ENCODE measurements at places on chromosomes 1 and 21. TPM values are rescaled to one million over a fixed set of nuclear protein-coding genes. Genes with fewer than 3 reads are reported as not detected.
A peak's percentile ranks its signal among the peaks of the same experiment; 100 is the strongest.

DNA sequence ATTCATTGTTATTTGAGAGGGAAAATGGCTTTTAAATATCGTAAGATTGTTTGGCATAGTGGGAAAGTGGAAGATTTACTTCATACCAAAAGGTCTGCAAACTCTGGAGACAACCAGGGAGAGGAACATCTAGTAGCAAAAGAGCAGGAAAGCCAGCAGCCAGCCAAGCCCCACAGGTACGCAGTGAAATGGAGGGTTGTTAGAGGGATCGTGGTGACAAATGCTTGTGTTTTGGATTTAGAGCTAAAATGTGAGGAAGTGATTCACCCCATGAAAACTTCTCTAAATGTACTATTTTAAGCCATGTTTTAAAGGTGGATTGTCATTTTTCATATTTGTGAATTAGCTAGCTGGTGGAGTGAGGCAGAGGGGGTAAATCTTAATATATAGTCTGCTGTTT lies 69.3 kb downstream of the RPS6KC1 start:
- H3K4me3 ChIP-seq, result no peak overlapping the region
- DNase-seq, result no peak
- no peaks in the 10 kb centered on the region for H3K4me1 ChIP-seq
- H3K27ac ChIP-seq, result no peak overlapping the region
- H3K36me3 ChIP-seq, result peaks cover 5% of the 10 kb centered on the region

DNA sequence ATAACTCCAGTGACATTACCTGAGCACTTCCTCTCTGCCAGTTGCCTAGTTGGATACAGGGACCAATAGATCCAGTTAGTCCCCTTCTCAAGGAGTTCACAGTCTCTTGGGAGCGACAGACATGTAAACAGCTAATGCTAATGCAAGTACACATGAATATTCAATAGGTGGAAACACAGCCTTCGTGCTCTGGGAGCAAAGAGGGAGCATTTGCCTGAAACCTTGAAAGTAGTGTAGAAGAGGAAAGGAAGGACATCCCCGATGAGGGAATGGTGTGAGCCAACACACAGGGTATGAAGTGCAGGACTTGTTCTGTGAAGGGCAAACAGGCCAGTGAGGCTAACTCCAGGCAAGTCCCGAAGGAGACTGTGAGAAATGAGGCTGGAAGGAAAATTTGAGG lies 3.8 kb upstream of the TMEM222 start:
- no peaks in the 10 kb centered on the region for H3K36me3 ChIP-seq
- peak overlapping the region; percentile 47 for H3K4me3 ChIP-seq
- H3K4me1 ChIP-seq, result peaks cover 30% of the 10 kb centered on the region

GRCh38 chr1:66035616-66036245 lies 243.0 kb downstream of the PDE4B start:
- H3K27me3 ChIP-seq, result peaks cover 4% of the 10 kb centered on the region
- no peak for DNase-seq
- no peaks in the 10 kb centered on the region for H3K4me1 ChIP-seq
- H3K36me3 ChIP-seq, result no peaks in the 10 kb centered on the region
- no peak overlapping the region for H3K4me3 ChIP-seq

DNA sequence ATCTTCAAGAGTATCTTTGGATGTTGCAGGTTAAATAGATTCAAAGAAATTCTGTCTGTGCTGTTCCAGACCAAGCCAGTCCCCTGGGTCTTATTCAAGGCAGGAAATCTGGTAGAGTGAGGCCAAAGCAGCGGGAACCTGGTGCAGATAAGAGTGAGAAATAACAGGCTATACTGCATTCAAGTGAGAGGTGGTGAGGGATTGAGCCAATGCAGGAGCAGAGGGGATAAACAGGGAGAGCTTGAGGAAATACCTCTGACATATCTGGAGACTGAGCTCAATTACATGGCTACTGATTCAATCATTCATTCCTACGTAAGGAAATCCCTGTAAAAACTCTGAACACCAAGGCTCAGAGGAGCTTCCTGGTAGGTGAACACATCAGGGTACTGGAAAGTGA lies 17.2 kb upstream of the PSMA5 start:
- no peak for DNase-seq
- no peak overlapping the region for H3K4me3 ChIP-seq
- H3K27me3 ChIP-seq, result peaks cover 32% of the 10 kb centered on the region
- no peaks in the 10 kb centered on the region for H3K4me1 ChIP-seq
- no peaks in the 10 kb centered on the region for H3K36me3 ChIP-seq

DNA sequence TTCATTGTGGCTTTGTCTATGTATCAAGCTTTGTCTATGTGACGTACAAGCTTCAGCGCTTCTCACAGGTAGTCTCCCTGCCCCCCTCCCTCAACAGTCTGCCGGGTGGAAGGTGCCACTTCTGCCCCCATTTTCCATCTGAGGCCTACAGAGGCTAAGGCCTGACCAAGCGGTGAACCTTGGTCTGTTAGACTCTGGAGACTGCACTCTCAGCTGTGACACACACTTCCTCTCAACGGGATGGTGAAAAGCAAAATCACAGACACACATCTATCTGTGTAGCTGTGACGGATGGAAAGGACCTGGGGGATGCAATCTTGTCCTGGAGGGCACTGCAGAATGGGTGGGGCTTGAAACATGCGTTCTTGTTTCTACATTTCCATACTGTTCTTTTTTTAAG lies 152.9 kb upstream of the EDN2 start:
- no peaks in the 10 kb centered on the region for H3K36me3 ChIP-seq
- H3K27ac ChIP-seq, result no peak overlapping the region
- H3K4me1 ChIP-seq, result peaks cover 4% of the 10 kb centered on the region
- peaks cover 13% of the 10 kb centered on the region for H3K27me3 ChIP-seq
- H3K4me3 ChIP-seq, result no peak overlapping the region
- no peak for DNase-seq

DNA sequence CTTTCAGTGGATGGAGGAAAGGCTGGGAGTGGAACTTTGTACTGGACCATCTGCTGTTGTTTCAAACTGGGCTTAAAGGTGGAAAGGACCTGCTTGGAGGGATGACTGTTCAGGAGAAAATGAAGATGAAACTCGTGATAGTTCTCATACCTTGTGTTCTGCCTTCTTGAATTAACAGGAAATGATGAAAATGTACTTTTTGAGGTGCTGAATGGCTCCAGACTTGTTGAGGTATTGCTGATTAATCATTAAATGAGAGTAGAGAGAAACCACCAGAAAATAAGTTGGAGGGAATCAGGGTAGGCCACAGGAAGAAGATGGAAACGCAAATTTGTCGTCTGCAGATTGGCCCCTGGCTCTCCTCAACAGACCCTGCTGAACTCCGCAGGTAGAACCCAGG lies 26.2 kb upstream of the ZNF436 start:
- H3K4me1 ChIP-seq, result peaks cover 18% of the 10 kb centered on the region
- no peak overlapping the region for H3K27ac ChIP-seq
- peaks cover 5% of the 10 kb centered on the region for H3K36me3 ChIP-seq
- no peak overlapping the region for H3K4me3 ChIP-seq
- no peaks in the 10 kb centered on the region for H3K27me3 ChIP-seq

DNA sequence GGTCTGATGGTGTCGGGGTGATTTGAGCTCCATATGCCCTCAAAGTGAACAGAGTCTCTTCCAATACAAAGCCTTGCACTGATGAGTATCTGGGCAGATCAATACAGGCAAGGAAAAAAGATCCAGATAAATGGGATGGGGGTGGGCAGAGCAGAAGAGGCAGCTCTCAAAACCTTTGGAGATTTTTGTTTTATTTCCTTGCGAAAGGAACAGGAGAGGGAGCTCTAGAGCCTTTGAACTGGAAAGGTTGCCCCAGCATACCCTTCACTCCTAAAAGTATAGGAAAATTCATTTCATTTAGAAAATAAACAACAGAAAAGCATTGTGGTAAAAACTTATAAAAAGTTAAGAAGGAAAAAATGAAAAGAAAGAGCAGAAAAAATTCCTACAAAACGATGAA lies 31.4 kb upstream of the OLIG2 start:
- DNase-seq, result no peak
- H3K27me3 ChIP-seq, result peaks cover 55% of the 10 kb centered on the region
- H3K4me1 ChIP-seq, result no peaks in the 10 kb centered on the region
- H3K4me3 ChIP-seq, result no peak overlapping the region
- no peaks in the 10 kb centered on the region for H3K36me3 ChIP-seq

GRCh38 chr21:42550817-42551216 lies 37.2 kb downstream of the SLC37A1 start:
- H3K27me3 ChIP-seq, result no peaks in the 10 kb centered on the region
- H3K36me3 ChIP-seq, result peaks cover 18% of the 10 kb centered on the region
- peak overlapping the region; percentile 87 for H3K27ac ChIP-seq
- H3K4me3 ChIP-seq, result peak overlapping the region; percentile 10

GRCh38 chr1:8027748-8028570 lies 1.9 kb upstream of the ERRFI1 start:
- peak overlapping the region; percentile 98 for H3K27ac ChIP-seq
- H3K36me3 ChIP-seq, result peaks cover 18% of the 10 kb centered on the region
- peak overlapping the region; percentile 97 for H3K4me3 ChIP-seq
- no peak for DNase-seq
- H3K27me3 ChIP-seq, result peaks cover 4% of the 10 kb centered on the region

GRCh38 chr1:214525535-214526019 lies 25.8 kb downstream of the PTPN14 start:
- peaks cover 4% of the 10 kb centered on the region for H3K36me3 ChIP-seq
- H3K4me3 ChIP-seq, result no peak overlapping the region
- H3K27me3 ChIP-seq, result no peaks in the 10 kb centered on the region
- peak overlapping the region; percentile 4 for H3K27ac ChIP-seq
- DNase-seq, result no peak

DNA sequence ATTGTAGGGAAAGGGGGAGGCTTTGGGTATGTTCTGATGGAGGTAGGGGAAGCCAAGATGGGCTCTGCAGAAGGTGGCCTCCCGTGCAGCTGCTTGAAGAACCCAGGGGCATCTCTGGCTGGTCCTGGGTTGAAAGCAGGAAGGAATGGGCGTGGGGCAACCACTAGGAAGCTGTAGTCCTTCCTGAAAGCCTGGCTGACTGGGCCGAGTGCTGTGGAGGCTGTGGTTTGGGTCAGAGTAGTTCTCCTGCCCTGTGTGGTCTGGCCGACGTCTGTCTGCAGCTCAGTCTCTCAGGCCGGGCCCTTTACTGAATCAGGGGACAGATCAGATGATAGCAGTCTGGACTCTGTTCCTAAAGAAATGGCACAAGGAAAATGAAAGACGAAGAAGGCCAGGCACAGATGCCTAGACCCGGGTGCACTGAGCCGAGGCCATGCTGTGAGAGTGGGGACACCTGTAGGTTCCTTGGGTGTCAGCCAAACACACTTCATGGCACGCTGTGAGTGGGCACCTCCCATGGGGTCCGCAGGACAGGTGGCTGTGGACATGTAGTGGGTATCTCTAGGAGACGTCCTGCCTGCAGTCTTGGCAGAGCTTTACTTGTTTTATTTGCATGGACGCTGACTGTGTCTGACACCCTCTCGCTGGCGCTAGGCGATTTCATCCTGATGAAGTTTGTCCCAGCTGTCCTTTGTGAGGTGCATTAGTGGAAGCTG lies 87.0 kb downstream of the POFUT2 start:
- H3K4me1 ChIP-seq, result no peaks in the 10 kb centered on the region
- no peak overlapping the region for H3K4me3 ChIP-seq
- H3K27ac ChIP-seq, result no peak overlapping the region
- DNase-seq, result no peak
- no peaks in the 10 kb centered on the region for H3K27me3 ChIP-seq

DNA sequence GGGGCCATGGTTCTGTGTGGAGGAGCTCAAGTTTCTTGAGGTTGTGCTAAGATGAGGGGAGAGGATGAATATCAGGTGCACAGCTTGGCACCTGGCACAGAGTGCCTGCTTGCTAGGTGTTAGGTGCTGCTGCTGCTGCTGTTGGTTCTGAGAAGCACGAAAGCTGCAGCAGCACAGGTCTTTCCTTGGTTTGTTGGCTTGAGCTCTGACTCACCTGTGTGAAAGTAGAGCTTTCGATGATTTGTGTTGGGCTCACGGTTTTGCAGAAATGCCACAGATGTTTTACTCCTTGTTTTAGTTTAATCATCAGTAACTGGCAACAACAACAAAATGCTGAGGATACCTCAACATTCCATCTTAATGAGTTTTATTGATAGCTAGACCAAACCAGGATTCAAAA lies 221.6 kb downstream of the BRINP2 start:
- H3K4me1 ChIP-seq, result no peaks in the 10 kb centered on the region
- H3K36me3 ChIP-seq, result no peaks in the 10 kb centered on the region
- H3K4me3 ChIP-seq, result no peak overlapping the region
- no peaks in the 10 kb centered on the region for H3K27me3 ChIP-seq
- H3K27ac ChIP-seq, result no peak overlapping the region

- H3K4me1 ChIP-seq, result peaks cover 18% of the 10 kb centered on the region
- peak overlapping the region; percentile 77 for H3K27ac ChIP-seq
- H3K4me3 ChIP-seq, result peak overlapping the region; percentile 93
- DNase-seq, result no peak
Measured at GRCh38 chr1:150514913-150515327, 632 bp upstream of the FALEC start.

- H3K4me3 ChIP-seq, result no peak overlapping the region
- H3K27ac ChIP-seq, result no peak overlapping the region
- H3K27me3 ChIP-seq, result peaks cover 15% of the 10 kb centered on the region
- H3K36me3 ChIP-seq, result no peaks in the 10 kb centered on the region
- peaks cover 7% of the 10 kb centered on the region for H3K4me1 ChIP-seq
- DNase-seq, result no peak
Measured at GRCh38 chr1:220827445-220828178, 40.9 kb downstream of the MTARC1 start.

DNA sequence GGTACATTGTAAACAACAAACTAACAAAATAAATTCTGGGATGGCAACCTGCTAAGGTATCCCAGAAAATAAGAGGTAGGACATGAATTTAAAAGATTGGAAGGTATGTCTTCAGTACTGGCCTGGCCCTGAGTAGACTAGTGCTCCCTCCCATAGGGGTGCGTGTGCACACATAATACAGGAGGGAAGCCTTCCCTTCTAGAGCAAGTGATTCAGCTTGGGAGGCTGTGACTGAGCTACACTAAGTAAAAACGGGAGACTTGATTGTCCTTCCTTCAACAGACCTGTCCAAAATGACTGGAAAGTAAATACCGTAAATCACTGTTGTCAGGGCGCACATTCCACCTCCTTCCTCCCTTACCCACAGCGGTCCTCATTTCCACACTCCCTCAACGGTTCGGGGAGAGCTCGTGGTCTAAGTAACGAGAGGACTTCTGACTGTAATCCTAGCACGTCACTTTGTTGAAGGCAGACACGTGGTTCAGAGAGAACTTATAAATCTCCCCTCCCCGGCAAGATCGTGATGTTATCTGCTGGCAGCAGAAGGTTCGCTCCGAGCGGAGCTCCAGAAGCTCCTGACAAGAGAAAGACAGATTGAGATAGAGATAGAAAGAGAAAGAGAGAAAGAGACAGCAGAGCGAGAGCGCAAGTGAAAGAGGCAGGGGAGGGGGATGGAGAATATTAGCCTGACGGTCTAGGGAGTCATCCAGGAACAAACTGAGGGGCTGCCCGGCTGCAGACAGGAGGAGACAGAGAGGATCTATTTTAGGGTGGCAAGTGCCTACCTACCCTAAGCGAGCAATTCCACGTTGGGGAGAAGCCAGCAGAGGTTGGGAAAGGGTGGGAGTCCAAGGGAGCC lies at the start of gene TGFB2:
Gene TGFB2, plus strand, starts transcription at position 523 of the 859 bp plus-strand sequence. CDS start 1,366 bp downstream, outside the sequence.
- DNase-seq, result no peak
- no peak within 1 kb of the TSS for H3K4me3 ChIP-seq
- peak within 1 kb of the TSS; percentile 85 for H3K27ac ChIP-seq
- peaks cover 25% of the 10 kb centered on the region for H3K4me1 ChIP-seq
- H3K36me3 ChIP-seq, result peaks cover 9% of the 10 kb centered on the region
- peaks cover 37% of the 10 kb centered on the region for H3K27me3 ChIP-seq

GRCh38 chr1:194903524-194903923 lies 1704.7 kb downstream of the KCNT2 start:
- DNase-seq, result no peak
- no peaks in the 10 kb centered on the region for H3K36me3 ChIP-seq
- no peaks in the 10 kb centered on the region for H3K4me1 ChIP-seq

- H3K36me3 ChIP-seq, result no peaks in the 10 kb centered on the region
- no peaks in the 10 kb centered on the region for H3K27me3 ChIP-seq
- H3K4me3 ChIP-seq, result no peak overlapping the region
- H3K27ac ChIP-seq, result no peak overlapping the region
Measured at GRCh38 chr1:116325922-116326321, 47.1 kb upstream of the ATP1A1 start.

Gene ITLN2
- total RNA-seq, result 0.99 TPM

Gene CYYR1
- total RNA-seq, result 5.2 TPM

Gene TOE1
- total RNA-seq, result 12.6 TPM

Gene CYP4A22
- total RNA-seq, result not detected

Gene NIPAL3
- total RNA-seq, result 17.5 TPM

Data from type B pancreatic cell (in vitro differentiated cells).